ENCODE measurements at places on chromosomes 16 and 17.

DNA sequence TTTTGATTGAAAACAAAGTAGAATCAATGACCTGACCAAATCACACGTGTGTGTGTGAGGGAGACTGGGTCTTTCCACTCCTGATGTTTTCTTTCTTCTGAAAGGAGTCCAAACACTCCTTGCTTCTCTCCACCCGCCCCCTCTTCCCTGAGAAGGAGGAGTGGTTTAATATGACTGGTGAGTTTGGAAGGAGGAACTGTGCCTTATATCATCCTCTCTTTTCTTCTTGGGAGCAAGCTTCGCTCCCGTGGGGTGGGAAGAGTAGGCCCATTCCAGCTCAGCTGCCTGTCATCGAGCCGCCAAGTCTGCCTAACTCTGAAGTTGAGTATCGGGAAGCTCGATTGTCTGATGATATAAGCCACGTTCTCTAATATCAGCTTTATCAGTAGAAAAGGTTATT is 96.5 kb downstream of the YPEL2 start:
- DNase-seq = no peak

- DNase-seq = no peak
Measured at GRCh38 chr16:3677994-3678393, 23.5 kb downstream of the DNASE1 start.

DNA sequence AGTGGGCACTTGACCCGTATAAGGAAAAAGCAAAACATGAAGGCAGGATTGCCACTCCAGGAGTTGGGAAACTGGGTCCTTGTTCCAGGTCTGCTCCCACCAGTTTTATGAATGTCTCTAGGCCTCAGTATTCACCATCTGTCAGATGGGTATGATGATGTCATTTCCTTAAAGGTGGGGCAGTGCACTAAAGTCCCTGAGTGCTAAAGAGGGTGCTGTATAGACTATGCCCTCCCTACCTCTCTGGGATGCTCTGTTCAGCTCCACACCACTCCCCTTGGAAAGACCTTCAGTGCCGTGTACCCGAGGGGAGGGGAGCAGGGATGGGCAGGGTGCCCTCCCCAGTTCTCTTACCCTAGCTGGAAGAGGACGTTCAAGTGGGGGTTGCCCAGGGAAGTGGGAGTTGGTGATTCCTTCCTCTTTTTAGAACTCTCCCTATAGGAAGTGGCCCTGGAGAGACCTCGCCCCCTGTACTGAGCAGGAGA is 2.2 kb downstream of the LASP1 start:
- DNase-seq = no peak

GRCh38 chr16:75570396-75571065 is 4.4 kb downstream of the GABARAPL2 start:
- no peak for DNase-seq

GRCh38 chr17:45016823-45017222 is 34.6 kb downstream of the DCAKD start:
- DNase-seq = peak; percentile 38

DNA sequence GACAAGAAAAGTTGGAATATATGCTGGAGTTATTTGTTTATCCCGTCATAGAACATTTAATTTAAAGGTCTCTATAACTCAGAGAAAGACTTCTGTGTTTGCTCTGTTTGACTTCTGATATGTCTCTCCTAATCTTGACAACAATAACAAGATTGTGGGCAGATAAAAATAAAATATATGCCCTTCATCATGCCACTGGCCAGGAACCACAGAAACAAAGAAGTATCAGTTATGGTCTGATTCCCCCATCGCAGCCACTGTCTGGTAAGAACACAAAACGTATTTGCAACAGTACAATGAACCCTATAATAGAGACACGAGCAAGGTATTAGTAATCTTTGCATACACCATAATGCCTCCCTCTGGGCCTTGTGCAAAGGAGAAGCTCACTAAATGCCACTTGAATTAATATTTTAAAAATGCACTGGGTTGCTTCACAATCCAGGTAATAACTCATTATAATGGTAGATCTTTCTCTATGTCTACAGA is 1498.3 kb downstream of the CDH11 start:
- DNase-seq = no peak

DNA sequence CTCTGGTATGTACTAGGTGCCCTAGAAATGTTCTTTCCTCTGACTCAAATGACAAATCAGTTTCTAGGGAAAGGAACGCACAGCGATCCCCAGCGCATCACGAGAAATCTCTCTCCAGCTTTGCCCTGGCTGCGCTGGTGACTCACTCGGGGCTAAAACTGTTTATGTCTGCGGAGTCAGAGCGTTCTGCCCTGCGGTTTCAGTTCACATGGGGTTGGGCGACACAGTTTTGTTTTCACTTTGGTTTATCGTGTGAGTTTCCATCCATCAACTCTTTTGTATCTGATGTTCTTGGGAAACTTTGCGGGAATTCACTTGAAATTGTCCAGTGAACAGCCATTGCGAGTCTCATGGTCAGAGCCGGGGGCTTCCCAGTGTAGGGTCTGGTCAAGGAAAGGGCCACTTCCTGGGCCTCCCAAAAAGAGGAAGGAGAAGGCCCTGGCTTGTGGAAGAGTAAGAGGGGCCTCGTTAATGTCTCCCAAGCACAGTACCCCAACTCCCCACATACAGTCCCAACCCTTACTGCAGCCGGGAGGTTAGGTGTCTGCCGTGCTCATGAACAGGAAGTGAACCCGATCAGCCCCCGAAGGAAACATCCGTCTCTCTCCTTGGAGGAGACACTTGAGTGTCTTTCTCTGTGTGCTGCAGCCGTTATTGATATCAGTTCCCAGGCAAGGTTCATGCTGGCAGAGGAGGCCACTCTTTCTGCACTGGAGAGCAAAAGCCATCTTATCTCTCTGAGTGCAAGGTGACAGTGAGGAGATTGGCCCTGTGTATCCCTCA is 643.2 kb downstream of the WWOX start:
- no peak for DNase-seq

DNA sequence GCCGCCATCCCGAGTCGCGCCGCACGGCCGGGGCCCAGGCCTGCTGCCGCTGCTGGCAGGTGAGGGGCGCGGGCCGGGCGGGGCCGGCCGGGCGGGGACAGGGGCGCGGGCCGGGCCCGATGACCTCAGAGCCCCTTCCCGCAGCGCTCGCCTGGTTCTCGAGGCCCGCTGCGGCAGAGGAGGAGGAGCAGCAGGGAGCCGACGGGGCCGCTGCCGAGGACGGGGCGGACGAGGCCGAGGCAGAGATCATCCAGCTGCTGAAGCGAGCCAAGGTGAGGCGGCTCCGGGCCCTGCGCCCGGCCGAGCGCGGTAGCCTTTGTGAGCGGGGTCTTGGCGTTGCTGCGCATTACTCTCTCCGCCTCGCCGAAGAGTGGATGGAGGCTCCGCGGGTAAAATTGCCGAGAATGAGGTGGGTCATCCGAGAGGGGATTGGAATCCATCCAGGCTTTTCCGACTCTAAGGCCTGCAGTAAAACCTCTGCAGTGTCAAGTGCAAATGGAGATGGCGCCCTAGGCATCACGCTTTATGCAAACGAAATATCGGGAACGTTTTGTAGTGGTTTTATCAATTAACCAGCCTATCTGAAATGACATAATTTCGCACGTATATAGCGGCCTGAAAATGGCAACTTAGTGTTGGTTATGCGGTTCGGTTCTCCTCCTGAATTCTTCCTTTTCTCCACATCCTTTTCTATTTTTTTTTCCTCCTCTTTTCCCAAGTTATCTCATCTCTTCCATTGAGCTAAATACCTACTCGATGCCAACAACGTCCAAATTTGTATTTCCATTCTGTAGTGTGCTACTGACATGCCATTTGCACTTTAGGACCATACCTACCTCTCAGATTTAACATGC is 577 bp downstream of the TTC19 start:
- no peak for DNase-seq
